ENCODE measurements at places on chromosomes 2 and 18. TPM values are rescaled to one million over a fixed set of nuclear protein-coding genes. Genes with fewer than 3 reads are reported as not detected.

Gene B4GALT6
- 0.86 TPM for total RNA-seq

Gene RMDN2
- 2.0 TPM for total RNA-seq

Gene WDR7
- total RNA-seq = 40.2 TPM

Gene RBM43
- 5.5 TPM for total RNA-seq

Gene APLF
- total RNA-seq = 3.3 TPM
